ENCODE measurements at places on chromosomes 2 and 18. TPM values are rescaled to one million over a fixed set of nuclear protein-coding genes. Genes with fewer than 3 reads are reported as not detected.
A peak's percentile ranks its signal among the peaks of the same experiment; 100 is the strongest.

DNA sequence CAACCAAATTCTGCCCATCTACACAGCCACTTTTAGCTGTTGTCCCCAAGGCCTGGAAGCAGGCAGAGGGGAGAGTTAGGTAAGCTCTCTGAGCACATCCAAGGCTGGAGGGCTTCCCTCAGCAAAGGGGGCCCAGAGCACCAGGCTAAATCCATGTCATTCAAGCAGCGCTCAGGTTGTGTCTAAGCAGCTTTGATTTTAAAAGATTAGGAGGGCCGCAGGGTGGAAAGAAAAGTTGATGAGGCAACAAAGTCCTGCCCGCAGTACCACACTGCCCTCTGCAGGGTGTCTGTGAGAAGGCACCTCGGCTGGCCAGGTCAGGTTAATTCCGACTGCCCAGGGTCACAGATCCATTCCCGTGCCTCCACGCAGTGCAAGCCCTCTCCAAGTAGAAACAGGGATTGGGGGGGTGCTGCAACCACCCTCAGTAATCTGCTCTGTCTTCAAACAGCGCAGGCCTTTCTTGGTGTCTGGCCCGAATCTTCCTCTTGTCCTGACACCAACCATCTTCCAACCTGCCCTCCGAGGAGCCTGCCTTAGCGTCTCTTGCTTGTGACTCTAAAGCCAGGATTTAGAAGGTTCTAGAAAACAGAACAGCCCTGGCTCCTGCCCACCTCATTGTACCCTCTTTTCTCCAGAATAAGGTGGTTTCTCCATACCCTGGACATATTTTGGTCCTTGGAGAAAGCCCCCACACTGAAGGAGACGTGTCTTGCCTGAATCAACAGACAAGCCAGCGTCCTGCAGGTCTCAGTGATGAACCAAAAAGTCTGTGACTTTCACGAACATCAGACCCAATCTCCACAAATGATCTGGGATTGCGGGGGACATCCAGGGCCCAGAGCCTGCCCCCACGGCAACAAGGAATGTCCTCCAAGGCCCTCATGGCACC is 289.2 kb downstream of the TNS1 start:
- peak; percentile 86 for DNase-seq
- no peak overlapping the region for H3K4me3 ChIP-seq
- no peak overlapping the region for H3K27ac ChIP-seq
- no peaks in the 10 kb centered on the region for H3K4me1 ChIP-seq
- H3K27me3 ChIP-seq: peaks cover 2% of the 10 kb centered on the region
- H3K36me3 ChIP-seq: no peaks in the 10 kb centered on the region

DNA sequence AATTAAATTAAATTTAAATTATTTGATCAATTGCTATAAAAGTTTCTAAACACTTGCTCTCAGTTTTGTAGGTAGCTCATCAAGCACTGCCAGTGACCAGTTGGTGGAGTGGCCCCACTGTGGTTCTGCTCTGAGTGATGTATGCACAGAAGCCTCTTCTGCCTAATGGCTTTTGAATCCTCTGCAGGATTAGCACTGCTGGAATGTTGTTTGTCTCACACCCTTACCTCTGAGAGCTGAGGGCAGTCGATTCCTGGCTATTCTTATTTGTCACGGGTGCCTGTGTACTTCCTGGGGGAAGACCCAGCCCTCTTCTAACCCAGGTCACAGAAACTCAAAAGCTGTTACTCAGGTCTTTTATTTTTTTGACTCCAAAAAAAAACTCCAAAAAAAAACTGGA is 9.5 kb downstream of the CAPN14 start:
- no peaks in the 10 kb centered on the region for H3K36me3 ChIP-seq
- H3K27me3 ChIP-seq: no peaks in the 10 kb centered on the region
- no peak overlapping the region for H3K27ac ChIP-seq
- no peak overlapping the region for H3K4me3 ChIP-seq

DNA sequence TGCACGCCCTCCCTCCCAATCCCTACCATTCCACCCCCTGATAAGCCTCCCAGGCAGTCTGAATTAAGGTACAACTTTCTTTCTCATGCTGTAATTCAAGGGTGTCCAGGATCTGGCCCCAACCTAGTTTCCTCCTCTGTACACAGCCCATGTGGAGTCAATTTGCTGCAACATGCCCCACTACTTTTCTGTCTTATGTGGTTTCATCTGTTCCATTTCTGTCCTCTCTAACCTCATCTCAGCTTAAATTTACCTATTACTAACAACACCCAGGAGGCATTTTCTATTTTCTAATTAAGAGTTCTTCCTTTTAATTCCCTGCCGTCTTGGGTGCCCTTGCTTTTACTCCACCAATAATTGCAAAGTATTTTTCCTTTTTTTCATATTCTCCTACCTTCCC is 10.0 kb downstream of the PPP4R1 start:
- peaks cover 21% of the 10 kb centered on the region for H3K4me1 ChIP-seq
- H3K27ac ChIP-seq: no peak overlapping the region
- DNase-seq: no peak
- peaks cover 20% of the 10 kb centered on the region for H3K36me3 ChIP-seq
- H3K4me3 ChIP-seq: no peak overlapping the region

GRCh38 chr18:33653231-33653630 is 75.2 kb downstream of the ASXL3 start:
- no peaks in the 10 kb centered on the region for H3K36me3 ChIP-seq
- no peaks in the 10 kb centered on the region for H3K4me1 ChIP-seq
- no peak for DNase-seq
- no peaks in the 10 kb centered on the region for H3K27me3 ChIP-seq
- no peak overlapping the region for H3K27ac ChIP-seq

ADAM17 gene
- 23.1 TPM for total RNA-seq

PAX8 gene
- total RNA-seq: 2.1 TPM

SH3RF3 gene
- 1.4 TPM for total RNA-seq
